Cerebellar nuclear complex (tissue), 1 donor: ENCODE measurements at places on chromosomes 4 and X.

- no peak for DNase-seq
Observed at GRCh38 chr4:36138220-36138619, 106.1 kb downstream of the ARAP2 start.

- no peak for DNase-seq
Observed at GRCh38 chr4:8029689-8030088, 90.0 kb upstream of the AFAP1 start.

DNA sequence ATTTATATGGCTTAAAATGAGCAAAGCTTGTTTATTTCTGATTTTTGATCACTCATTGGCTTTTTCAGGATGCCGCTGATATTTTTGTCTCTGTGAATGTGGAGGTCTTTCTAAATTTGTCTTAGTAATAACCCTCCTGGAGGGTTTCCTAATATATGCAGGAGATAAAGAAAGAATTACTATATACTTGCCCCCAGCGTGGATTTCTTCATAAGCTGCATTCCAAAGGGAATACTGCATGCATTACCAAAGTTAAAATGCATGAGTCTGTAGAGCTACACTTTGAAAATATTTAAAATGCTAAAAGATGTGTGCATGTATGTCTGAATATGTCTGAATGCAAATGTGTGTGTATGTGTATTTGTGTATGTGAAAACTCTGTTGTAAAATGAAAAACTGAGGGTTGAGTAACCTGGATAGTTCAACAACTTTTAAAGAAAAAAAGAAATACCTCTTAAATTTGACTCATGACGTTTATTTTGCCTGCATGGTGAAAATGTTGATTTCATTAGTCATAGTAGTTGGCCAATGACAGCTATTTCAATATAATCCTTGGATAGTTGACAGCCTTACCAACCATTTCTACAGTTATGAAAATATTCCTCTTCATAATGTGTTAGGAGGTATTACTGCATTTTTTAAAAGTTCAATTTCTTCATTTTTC is 113.2 kb upstream of the ZNF827 start:
- no peak for DNase-seq

- no peak for DNase-seq
Observed at GRCh38 chr4:2671267-2671895, 84.8 kb downstream of the TNIP2 start.

- no peak for DNase-seq
Observed at GRCh38 chrX:110847334-110847733, 51.7 kb upstream of the CHRDL1 start.

DNA sequence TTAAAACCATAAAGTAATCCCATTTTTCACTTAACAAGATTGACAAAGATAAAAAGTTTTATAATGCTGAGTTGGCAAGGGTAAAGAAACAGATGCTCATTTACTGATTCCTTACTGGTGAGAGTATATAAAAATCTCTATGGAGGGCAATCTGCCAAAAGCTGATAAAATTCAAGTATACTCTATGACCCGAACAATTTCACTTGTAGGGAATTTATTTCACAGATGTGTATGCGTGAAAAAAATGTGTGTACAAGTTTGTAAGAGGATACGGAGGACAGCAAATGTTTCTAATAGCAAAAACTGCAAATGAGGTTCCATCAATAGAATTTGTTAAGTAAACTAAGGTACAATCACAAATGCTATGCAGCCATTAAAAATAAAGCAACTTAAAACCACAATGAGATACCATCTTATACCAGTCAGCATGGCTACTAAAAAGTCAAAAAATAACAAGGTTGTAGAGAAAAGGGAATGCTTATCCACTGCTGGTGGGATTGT is 23.4 kb downstream of the DHX15 start:
- no peak for DNase-seq

- DNase-seq, result no peak
Observed at GRCh38 chr4:78654807-78655206, 103.2 kb downstream of the ANXA3 start.

- no peak for DNase-seq
Observed at GRCh38 chr4:112279025-112279881, 6.5 kb downstream of the TIFA start.

- no peak for DNase-seq
Observed at GRCh38 chr4:184453365-184454160, 20.8 kb downstream of the IRF2 start.

DNA sequence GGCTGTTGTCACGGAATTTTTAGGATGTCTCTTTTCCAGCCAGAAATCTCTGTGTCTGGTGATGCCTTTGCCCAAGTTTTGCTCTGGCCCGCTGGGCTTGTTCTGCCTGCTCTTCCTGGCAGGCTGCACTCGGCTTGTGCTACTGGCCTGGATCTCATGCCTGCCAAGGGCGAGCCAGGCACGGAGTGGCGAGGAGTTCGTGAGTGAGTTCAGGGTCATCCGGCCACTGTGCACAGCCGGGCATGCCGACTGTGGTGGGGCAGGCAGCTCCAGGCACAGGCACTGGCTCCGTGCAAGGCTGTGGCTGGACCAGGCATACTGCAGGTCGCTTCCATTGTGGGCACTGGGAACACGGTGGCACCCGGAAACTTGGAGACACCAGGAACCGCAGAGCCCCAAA is 129.1 kb downstream of the ARHGAP10 start:
- DNase-seq, result no peak

- no peak for DNase-seq
Observed at GRCh38 chrX:71099736-71100135, 4.1 kb downstream of the FOXO4 start.

GRCh38 chrX:47172971-47173792 is 20.4 kb upstream of the UBA1 start:
- DNase-seq, result no peak

DNA sequence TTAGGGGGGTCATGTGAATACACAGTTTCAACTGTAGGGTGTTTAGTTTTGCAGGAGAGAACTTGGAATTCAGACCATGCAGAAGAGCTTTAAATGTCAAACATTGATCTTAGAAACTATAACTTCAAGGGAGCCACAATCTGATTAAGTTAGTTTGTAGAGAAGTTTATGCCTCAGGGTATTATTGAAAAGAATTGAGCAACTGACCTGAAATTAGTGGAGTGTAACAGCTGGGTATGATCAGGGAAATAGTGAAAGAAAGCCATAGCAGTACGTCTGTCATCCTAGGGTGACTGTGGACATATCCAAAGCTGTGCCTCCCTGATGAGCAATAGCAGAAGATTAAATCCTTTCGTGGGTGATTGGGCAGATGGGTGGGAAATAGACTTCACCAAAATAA is 63.8 kb downstream of the FAM47B start:
- no peak for DNase-seq

DNA sequence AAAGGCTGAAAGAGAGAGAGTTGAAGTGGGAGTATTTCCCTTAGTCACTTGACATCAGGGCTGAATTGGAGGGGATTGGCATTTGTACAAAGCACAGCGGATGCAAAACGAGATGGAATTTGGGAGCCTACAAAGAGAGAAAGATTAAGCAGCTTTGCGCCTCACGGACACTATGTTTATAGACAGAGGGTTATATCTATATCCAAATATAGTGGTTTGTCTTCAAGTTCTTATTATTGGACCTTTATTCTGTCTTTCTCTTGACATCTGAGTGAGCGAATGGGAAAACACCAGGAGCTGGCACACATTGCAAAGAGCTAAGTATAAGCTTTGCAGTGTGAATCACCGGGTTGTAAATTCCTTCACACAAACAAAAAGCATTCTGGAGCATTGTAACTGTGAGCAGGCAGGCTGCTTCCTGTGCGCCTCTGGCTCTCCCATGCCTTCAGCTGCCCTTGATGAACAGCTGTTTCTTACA is 500.2 kb downstream of the STIM2 start:
- no peak for DNase-seq

DNA sequence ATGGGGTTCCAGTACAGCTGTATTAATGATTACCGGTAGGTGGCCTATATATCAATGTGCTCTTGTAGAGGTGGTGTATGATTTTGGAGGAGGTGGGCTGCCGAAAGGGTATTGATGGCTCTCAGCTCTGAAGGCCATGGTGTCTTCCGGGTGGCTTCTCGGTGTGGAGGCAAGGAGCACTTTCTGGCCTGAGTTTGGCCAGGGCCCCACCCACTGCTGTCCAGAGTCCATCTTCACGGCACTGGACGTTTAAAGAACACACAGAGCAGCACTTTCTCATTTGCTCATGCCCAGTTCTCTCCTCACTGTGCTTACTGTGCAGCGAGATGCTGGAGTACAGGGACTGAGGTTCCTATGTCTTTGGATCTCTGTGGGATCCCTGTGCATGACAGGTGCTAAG is 16.1 kb downstream of the BST1 start:
- DNase-seq, result no peak
